Astrocyte (in vitro differentiated cells and primary cell): ENCODE measurements at places on chromosomes 7 and 10. TPM values are rescaled to one million over a fixed set of nuclear protein-coding genes. Genes with fewer than 3 reads are reported as not detected.
A peak's percentile ranks its signal among the peaks of the same experiment; 100 is the strongest.

The FAM25A gene
- total RNA-seq = not detected in 2 replicates

GRCh38 chr7:35747611-35748010 lies 52.7 kb upstream of the HERPUD2 start:
- H3K36me3 ChIP-seq = no peaks in the 10 kb centered on the region
- H3K4me1 ChIP-seq = peaks cover 8% of the 10 kb centered on the region
- H3K27me3 ChIP-seq = no peaks in the 10 kb centered on the region
- peak; percentile 55 for DNase-seq
- peak overlapping the region; percentile 34 for H3K27ac ChIP-seq

DNA sequence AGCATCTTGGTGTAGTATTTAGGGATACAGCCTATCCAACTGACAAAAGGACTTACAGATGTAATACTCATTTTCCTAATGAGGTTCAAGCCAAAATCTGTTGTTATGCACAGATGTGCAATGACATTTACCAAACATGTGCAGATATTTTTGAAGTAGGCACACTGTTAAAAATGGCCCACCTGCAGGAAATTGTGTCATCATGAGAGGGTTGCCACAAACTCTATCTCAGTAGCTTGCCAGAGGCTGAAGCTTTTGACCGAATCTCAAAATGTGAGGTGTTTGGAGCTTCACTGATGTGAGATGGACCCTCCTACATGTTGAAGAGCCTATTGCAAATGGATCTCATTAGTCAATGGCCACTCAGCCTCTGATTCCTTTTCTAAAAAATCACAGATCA lies 89.7 kb upstream of the CSTF2T start:
- H3K36me3 ChIP-seq = no peaks in the 10 kb centered on the region
- H3K27ac ChIP-seq = no peak overlapping the region
- no peak for DNase-seq
- no peaks in the 10 kb centered on the region for H3K27me3 ChIP-seq

GRCh38 chr10:31083765-31084184 lies 52.1 kb upstream of the ZNF438 start:
- no peaks in the 10 kb centered on the region for H3K27me3 ChIP-seq
- H3K4me3 ChIP-seq = no peak overlapping the region
- H3K27ac ChIP-seq = no peak overlapping the region
- H3K4me1 ChIP-seq = no peaks in the 10 kb centered on the region
- no peaks in the 10 kb centered on the region for H3K36me3 ChIP-seq

GRCh38 chr7:8724080-8724718 lies 290.8 kb downstream of the NXPH1 start:
- no peaks in the 10 kb centered on the region for H3K4me1 ChIP-seq
- H3K4me3 ChIP-seq = no peak overlapping the region
- H3K36me3 ChIP-seq = no peaks in the 10 kb centered on the region
- no peak overlapping the region for H3K27ac ChIP-seq
- no peak for DNase-seq
- H3K27me3 ChIP-seq = no peaks in the 10 kb centered on the region
